ENCODE measurements at places on chromosomes 3 and 15.

GRCh38 chr15:43390723-43391122 is 19.8 kb downstream of the TUBGCP4 start:
- no peak for DNase-seq

DNA sequence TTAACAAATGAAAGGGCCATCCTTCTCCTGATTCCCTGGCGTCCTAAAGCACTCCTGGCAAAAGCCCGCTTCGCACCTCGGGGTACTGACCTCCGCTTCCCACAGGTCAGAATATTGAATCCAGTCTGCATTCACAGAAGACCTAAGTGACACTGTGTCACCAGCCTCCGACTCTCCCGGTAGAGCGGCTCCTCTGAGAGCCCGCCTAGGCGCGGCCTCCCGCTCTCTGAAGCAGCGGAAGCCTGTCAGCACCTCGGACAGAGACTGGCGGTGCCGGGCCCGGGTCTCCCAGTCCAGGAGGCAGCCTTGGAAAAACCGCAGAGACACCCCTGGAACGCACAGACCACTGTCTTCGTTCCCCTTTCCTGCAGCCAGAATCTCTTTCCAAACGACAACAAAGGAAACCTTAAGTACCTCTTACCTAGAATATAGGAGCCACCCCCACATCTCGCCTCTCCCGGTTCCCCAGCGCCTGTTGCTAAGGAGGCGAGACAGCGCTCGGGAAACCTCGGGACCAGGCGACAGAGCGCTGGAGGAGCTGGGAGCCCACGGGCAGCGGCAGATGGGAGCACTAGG is 1.2 kb downstream of the GABRB3 start:
- no peak for DNase-seq

DNA sequence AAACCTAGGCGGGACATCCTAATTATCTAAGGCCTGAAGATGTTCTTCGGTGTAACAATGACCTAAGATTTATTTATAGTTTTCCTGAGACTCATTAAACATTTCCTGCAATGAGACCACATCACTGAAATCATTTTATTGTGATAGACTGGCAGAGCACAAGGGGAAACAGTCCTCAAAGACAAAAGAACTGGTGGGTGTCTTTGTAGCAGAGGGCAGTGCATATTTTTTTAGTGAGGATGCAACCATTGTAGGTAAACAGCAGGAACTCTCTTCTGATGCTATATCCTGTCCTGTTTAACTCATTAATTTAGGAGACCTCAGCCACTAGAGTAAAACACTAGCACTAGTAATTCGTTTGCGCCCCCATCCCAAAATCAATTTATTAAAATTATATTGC is 100.0 kb downstream of the MAGI1 start:
- no peak for DNase-seq

DNA sequence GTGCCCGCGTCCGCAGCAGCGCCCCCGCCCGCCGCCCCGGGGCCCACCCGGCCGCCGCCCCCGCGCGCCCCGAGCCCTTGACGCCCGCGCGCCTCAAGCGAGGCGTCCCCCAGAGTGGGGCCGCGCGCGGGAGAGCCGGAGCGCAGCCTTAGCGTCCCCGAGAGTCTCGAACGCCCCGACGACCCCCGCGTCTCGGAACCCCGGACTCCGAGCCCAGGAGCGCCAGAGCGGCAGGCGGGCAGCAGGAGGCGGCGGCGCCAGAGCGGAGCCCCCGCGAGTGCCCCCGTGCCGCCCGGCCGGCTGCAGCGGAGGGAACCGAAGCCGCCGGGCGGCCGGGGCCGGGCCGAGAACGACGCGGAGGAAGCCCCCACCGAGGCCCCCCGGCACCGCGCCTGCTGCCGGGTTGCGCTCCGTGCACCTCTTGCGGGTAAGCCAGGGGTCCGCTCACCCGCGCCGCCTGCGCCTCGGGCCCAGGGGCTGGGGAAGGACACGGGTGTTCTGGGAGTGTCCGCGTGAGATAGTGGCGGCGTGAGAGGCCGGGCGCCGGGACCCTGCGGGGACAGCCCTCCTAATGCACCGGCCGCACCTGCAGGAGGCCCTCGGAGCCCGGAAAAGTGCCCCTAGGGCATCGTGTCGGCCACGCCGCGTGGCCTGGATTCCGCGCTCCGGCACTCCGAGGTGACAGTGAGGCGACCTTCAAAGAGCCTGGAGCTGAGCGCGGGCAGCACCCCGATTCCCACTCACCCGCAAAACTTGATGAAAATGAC is 52.0 kb upstream of the ULK4 start:
- DNase-seq: no peak

DNA sequence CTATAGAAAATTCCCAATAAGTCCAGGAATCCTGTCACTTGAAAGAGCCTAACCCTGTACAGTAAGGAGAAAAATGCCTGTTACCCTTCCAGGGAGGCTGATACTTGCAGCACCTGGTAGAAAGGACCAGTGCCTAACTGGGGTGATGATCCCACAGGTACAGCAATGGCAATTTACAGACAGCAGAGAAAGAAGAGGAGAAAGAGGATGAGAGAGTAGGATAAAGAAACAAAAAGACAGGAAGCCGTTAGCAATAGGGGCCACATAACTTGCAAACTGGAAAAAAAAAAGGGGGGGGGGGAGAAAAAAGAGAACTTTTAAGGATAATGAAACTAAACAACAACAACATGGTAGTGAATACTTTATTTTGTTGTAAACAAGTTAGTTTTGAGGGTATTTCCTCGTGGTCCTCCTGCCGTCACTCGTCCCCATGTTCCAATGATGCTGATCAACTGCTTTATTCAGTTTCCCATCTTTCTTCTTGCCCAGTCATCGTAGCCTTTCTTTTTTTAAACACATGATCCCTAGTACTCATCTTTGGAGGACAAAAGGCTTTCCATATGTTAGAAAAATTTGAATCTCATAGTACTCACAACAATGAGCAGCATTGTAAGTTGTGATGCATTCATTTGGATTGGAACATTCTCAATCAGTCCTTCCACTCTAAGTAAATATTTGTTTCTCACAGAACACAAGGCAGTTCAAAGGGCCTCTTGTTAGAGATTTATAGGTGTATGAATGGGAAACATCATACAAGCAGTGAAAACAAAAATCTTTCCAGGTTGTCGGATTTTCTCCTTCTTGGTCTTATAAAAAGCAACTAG is 8.6 kb downstream of the TM4SF1 start:
- no peak for DNase-seq

- no peak for DNase-seq
Measured at GRCh38 chr15:37698679-37699078, 235.8 kb upstream of the TMCO5A start.

- DNase-seq: no peak
Measured at GRCh38 chr3:172918568-172919296, 168.2 kb downstream of the ECT2 start.

- DNase-seq: no peak
Measured at GRCh38 chr3:150062492-150062891, 91.8 kb upstream of the PFN2 start.

DNA sequence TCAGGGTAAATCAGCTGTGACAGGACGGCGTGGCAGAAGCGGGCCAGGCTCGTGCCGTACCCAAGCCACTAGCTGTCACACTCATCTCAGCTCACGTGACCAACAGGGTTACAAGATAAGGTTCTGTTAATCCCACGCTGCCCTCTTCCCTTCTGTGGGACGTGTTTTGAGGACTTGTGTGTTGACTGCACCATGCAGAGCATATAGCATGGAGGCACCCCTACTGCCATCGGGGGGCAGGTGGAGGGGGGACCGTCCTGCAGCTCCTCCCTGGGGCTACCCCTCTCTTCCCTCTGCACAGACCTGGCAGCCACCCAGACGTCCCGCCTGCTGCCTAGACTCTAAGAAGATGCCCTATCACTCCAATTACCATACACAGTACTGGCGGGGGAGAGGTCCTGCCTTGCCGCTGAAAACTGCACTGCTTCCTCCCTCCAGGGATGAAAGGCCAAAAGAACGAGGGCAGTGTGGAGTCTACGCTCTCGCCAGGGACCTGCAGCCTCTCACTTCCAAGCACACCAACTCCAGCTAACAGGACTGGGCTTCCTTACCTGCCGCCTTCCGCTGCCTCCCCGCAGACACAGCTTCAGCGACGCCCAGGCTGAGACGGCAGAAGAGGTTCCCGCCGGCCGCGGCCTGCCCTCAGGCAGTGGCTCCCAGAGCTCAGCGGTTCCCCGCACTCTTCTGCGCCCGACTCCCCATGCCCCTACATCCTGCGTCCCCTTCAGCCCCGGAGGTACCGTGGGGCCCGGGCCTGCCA is at the start of gene TNK2:
TNK2 (minus strand) TSS at position 618 of the 760 bp plus-strand sequence. CDS start 19,963 bp downstream, outside the sequence.
- DNase-seq: peak; percentile 58

DNA sequence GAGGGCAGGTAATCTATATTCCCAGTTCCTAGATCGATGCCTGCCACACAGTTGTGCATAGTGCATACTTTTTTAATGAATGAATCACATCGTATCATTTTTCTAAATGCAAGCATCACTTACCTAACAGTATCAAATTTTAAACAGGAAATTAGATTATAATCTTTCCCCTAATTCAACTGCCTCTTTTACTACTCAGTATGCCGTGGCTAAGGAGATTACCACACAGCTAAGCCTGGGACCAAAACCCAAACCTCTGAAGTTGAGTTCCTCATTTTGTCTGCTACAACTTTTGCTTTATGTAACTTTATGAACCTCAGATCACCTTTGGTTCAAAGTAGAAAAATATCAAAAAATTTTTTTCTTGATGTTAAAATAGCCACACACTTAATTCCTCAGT is 53.2 kb upstream of the FNDC3B start:
- no peak for DNase-seq

- DNase-seq: no peak
Measured at GRCh38 chr3:78830470-78830869, 937.3 kb downstream of the ROBO1 start.

- DNase-seq: no peak
Measured at GRCh38 chr3:184647405-184647936, 64.4 kb downstream of the MAGEF1 start.

GRCh38 chr15:43867096-43867495 is 40.3 kb downstream of the WDR76 start:
- no peak for DNase-seq

DNA sequence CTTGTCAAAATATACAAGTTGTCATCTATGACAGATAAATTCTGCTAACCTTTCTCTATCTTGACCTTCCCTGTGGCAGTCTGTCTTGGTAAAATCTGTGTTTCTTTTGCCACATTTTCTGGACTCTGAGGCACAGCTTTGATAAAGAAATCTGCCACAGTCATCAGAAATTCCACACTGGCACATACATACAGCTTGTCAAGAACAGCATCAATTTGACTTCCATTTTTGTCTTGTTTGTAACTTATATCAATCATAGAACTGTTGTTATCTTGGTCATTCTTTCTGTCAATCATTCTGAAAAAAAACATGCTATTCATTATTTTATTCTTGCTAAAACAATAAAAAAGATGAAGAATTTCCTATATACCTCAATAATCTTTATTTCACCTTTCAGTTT is 130.8 kb downstream of the VPS13C start:
- no peak for DNase-seq

- peak; percentile 71 for DNase-seq
Measured at GRCh38 chr15:78033864-78034263, 43.6 kb downstream of the TBC1D2B start.

GRCh38 chr3:39110041-39110639 is 2.7 kb downstream of the TTC21A start:
- no peak for DNase-seq

- no peak for DNase-seq
Measured at GRCh38 chr15:76235186-76235826, 76.0 kb downstream of the ETFA start.

DNA sequence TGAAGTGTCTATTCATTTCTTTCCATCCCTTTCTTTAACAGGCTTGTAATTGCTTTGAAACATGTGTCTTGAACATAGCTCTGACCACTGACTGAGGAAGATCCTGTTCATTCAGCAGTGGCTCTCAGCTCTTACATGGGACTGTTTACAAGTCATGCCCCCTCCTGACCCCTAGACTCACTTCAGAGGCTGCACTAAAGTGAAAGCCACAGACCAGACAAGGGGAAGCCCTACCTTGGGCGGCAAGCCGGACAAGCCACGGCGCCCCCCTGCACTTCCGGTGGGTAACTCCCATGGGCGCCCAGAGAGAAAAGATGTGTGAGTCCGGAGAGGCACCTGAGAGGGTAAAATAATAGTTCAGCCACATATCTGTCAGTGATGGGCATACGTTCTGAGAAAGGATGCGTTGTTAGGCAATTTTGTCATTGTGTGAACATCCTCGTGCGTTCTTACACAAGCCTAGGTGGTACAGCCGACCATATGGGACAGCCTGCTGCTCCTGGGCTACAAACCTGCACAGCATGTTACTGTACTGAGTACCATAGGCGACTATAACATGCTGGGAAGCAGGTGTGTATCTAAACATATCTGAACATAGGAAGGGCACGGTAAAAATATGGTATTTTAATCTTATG is 116.2 kb downstream of the CHSY1 start:
- no peak for DNase-seq

DNA sequence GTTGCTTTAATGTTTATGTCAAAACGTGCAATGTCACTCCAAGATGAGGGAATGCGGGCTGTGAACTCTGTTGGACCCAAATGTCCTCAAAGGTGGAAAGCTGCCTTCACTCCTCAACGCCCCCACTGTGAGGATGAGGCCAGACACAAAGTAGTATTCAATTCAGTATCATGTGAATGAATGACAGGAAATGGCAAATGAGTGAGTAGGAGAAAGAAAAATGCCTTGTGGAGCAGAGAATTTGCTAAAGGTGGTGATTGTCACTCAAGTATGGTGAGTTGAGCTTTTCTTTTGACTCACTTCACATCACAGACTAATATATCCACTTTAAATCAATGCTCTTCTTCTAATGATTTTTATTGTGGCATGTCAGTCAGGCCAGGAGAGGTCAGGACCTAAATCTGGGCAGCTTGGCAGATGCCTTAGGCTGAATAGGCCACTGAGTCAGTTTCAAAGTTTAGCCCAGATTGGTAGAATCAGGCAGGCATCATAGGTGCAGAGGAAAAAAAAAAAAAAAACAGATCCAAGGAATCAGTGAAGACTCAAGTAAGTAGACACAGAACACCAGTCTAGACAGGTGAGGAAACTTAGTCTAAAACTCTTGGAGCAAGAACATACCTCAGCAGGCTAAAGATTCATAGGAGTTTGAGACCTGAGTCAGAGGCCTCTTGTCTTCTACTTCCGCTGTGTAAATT is 71.0 kb upstream of the ZBED2 start:
- DNase-seq: no peak

- DNase-seq: no peak
Measured at GRCh38 chr15:86663304-86663703, 583.6 kb downstream of the AGBL1 start.

DNA sequence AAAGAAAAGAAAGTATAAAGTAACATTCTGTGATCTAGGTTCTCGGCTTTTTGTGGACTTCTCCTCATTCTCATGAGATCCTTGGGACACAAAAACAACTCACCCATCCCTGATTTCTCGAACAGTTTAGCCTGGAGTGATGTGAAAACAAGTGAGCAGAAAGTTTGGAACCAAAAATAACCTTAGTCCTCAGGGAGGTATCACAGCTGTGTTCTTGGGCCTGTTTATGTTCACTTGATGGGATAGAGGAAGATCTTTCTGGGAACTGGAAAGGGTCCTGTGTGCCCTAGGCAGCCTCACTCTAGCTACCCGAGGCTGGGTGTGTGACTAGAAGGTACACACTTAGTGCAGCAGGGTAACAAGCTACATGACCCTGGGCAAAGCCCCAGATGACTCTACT is 308.8 kb upstream of the PDZRN3 start:
- DNase-seq: no peak

- no peak for DNase-seq
Measured at GRCh38 chr15:66069751-66070150, 183.8 kb downstream of the MEGF11 start.

GRCh38 chr15:59369597-59369996 is 3.1 kb downstream of the MYO1E start:
- DNase-seq: no peak

Data from T-helper 22 cell (primary cell).